Posterior cingulate gyrus (tissue), 11 donors: ENCODE measurements at places on chromosomes 13 and 19.

- DNase-seq = no peak
Observed at GRCh38 chr13:98273067-98273823, 96.2 kb upstream of the RNF113B start.

GRCh38 chr13:46134961-46135522 lies 30.2 kb upstream of the CPB2 start:
- DNase-seq = no peak

DNA sequence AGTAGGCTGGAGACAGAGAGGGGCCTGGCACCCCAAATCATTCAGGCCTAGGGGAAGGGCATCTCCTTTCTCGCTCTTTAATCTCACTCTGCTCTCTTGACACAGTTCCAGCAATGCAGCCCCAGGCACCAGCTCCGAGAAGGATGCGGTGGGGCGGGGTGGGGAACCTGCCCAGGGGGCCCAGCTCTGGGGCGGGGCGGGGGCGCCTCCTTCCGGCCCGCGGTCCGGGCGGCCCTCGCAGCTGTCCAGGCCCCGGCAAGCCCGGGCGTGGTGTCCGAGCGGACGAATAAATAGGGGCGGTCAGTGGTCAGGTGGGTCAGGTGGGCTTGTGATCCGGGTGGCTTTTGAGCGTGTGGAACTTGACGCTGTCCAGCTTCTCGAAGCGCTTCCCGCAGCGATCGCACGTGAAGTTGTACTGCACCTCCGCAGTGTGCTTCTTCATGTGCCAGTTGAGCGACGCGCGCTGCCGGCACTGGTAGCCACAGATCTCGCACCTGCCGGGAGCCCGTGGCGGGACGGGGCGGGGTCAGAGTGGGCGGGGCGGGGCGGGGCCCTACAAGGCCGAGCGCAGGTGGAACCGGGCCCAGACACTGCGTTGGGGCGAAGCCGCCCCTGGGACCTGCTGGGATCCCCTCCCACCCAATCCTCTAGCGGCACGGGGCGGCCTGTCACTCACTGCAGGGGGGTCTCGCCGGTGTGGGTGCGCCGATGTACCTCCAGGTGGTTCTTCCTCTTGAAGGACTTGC lies 2.7 kb upstream of the ELAVL3 start:
- no peak for DNase-seq

DNA sequence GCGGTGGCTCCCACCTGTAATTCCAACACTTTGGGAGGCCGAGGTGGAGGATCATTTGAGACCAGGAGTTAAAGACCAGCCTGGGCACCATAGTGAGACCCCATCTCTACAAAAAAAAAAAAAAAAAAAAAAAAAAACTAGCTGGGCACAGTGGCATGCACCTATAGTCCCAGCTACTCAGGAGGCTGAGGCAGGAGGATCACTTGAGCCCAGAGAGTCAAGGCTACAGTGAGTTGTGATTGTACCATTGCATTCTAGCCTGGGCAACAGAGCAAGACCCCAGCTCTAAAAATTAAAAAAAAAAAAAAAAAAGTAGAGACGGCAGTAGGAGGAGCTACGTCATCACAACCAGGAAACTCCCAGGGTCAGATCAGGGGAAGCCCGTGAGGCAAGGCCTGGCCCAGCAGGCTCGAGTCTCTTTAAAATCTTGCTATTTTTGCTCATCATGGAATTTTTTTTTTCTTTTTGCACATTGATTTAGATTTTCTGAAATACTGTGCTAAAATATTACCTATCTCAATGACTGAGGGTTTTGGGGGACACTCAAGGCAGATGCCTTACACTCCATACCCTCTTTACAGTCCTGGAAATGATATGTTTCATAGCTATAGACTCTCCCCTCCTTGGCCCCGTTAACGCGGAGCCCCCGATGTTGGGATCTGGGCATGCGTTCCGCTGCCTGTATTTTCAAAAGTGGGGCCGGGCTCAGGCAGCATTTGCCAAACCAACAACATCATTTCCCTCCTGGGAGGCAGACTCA lies 44.4 kb upstream of the USE1 start:
- DNase-seq = no peak

GRCh38 chr19:2653218-2653617 lies 49.3 kb downstream of the GNG7 start:
- no peak for DNase-seq

GRCh38 chr13:25292301-25292700 lies 5.0 kb upstream of the MTMR6 start:
- no peak for DNase-seq

GRCh38 chr13:32117001-32117400 lies 85.4 kb downstream of the FRY start:
- no peak for DNase-seq

- no peak for DNase-seq
Observed at GRCh38 chr19:11814700-11815035, 595 bp downstream of the ZNF440 start.

DNA sequence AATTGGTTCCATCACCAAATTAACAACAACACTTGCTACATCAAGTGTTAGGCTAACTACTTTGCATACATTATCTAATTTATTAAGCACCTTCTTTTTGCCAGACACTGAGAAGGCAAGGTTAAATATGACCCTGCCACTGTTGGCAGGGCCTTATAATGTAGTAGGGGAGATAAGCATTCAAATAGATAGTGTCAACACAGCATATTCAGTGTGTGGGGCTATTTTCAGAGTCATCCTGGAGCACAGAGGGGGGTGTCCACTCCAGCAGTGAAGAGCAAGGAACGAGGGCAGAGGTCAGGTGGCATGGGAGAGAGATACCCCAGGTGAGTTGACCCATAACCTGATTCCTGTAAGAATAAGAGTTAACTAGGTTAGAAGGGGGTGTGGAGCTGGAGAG lies 121.6 kb downstream of the COG6 start:
- no peak for DNase-seq

DNA sequence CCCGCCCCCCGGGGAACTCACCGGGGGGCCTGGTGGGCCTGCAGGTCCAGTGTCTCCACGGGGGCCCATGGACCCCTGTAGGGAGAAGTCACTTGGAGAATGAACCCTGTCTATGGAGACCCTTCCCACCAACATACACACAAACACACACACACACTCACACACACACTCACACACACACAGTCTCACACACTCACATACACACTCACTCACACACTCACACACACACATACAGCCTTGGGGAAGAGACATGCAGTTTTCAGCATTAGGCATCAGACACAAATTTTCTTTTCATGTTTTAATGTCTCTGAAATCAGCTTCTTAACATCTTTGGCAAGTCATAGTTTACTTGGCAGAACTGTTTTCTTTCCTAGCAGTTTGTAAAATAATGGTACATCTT lies 31.0 kb upstream of the OLFM2 start:
- no peak for DNase-seq

GRCh38 chr13:106415442-106415841 lies 120.0 kb downstream of the EFNB2 start:
- no peak for DNase-seq

GRCh38 chr13:60158321-60158801 lies 5.4 kb downstream of the DIAPH3 start:
- DNase-seq = no peak

GRCh38 chr19:50908336-50908735 lies 2.9 kb downstream of the KLK4 start:
- no peak for DNase-seq
